CD4-positive, alpha-beta T cell treated with Interleukin-10 for 1 hour (primary cell): ENCODE measurements at places on chromosomes 7 and 10.

DNA sequence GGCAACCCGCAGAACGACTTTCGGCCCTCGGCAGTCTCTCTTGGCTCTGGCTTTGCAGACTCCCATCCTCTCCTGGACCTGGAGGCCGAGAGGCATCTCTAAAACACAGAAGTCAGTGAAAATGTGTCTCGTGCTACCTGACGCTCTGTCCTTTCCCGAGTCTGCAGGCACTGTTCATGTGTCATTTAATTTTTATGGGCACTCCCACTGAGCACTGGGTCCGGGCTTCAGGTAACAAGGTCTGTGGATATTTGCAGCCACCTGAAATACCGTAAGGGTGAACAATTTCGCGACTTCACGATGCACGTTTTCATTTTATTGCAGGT is 96.8 kb downstream of the GLRX3 start:
- no peak for DNase-seq

GRCh38 chr7:25391295-25391861 is 163.1 kb upstream of the NPVF start:
- DNase-seq = no peak

DNA sequence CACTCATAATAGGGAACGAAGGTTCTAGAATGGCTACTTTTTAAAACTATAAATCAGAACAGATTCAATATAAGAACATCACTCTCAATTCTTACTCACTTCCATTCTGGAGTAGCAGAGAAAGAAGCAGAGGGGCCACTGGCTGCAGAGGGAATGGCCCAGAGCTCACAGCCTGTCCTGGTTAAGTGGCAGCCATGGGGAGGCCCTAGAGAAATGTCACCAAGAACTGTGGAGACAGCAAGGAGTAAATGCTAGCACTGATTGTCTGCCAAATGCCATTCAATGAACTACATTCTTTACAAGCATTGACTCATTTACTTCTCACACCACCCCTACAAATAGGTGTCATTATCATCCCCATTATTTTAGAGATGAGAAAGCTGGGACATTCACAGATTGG is 74.6 kb upstream of the KCNMA1 start:
- DNase-seq = no peak

- no peak for DNase-seq
Measured at GRCh38 chr7:95901006-95901405, 128.7 kb downstream of the DYNC1I1 start.

- DNase-seq = no peak
Measured at GRCh38 chr10:6207658-6208057, 4.9 kb downstream of the PFKFB3 start.

- no peak for DNase-seq
Measured at GRCh38 chr7:80153446-80153845, 18.8 kb downstream of the GNAI1 start.
